Urinary bladder (tissue), 4 donors: ENCODE measurements at places on chromosomes 11 and 22. TPM values are rescaled to one million over a fixed set of nuclear protein-coding genes. Genes with fewer than 3 reads are reported as not detected.

- no peak for DNase-seq
These were observed 368.4 kb downstream of the BUD13 start for GRCh38 chr11:116404462-116404798.

DNA sequence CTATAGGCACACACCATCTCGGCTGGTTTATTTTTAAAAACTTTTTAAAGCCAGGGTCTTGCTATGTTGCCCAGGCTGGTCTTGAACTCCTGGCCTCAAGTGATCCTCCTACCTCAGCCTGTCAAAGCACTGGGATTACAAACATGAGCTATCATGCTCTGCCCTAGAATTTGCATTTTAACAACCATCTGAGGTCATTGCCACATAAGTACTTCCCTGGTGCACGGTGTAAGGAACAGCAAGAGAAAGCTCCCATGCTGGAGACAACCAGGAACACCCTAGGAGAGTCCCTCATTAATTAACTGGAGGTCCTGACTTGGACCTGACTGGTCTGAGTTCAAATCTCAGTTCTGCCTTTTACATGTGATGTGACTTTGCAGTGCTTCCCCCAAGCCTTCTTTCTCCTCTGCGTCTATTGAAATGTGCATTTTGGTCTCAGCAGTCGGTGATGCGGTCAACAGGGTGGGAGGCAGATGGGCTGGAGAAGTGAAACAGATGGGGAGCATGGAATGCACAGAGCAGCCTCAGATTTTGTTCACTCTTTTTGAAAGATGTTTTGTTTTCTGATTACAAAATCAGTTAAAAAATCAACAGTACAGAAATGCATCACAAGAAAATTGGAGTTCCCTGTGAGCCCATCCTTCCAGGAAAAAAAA lies 146.5 kb downstream of the MYO18B start:
- no peak for DNase-seq

- DNase-seq, result no peak
These were observed 464 bp upstream of the ANKRD13D start for GRCh38 chr11:67288452-67289225.

GRCh38 chr22:39282645-39283321 lies 36.6 kb downstream of the RPL3 start:
- no peak for DNase-seq

- DNase-seq, result no peak
These were observed 94.1 kb upstream of the NNMT start for GRCh38 chr11:114202011-114202609.

DNA sequence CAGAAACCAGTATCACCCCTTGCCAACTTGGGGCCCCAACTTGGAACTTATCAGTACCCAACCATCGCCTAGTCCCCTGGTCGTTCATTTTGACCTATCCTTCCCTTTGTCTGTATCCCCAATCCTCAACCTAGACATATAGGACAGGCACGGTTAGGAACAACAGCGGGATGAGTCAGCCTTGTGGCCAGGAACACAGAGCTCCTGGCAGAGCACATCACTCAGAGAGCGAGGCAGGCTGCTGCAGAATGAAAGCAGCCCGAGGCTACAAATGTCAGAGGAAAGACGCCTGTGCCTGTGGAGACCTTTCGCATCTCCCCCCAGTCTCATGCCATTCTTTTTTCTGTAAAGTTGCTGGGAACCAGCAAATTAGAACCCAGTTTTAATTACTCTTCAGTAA lies 14.6 kb downstream of the DKK3 start:
- DNase-seq, result no peak

C22orf23 gene
- 0.26 TPM for total RNA-seq

ALX4 gene
- 1.5 TPM for total RNA-seq

SLC1A2 gene
- 17.9 TPM for total RNA-seq

ASCL2 gene
- 0.42 TPM for total RNA-seq

PHF21B gene
- total RNA-seq, result 0.63 TPM

OR52E8 gene
- total RNA-seq, result not detected
